ENCODE measurements at places on chromosomes 4 and X. TPM values are rescaled to one million over a fixed set of nuclear protein-coding genes. Genes with fewer than 3 reads are reported as not detected.

GRCh38 chr4:72107456-72107855, 75.7 kb downstream of the NPFFR2 start:
- no peaks in the 10 kb centered on the region for H3K4me1 ChIP-seq
- H3K27me3 ChIP-seq, result no peaks in the 10 kb centered on the region
- DNase-seq, result no peak
- H3K4me3 ChIP-seq, result no peak overlapping the region

NKX6-1 gene
- total RNA-seq, result 0.40 TPM

XIAP gene
- 35.9 TPM for total RNA-seq

DNA sequence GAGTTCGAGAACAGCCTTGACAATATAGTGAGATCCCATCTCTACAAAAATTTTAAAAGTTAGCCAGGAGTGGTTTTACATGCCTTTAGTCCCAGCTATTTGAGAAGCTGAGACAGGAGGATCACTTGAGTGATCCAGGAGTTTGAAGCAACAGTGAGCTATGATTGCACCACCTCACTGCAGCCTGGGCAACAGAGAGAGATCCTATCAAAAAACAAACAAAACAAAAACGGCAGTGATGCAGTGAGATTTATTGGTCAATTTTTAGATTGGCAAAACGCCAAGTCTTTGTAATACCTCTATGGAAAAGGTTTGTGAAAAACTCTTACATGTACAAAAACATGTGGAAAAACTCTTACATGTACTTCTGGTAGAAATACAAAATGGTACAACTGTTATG, 91.3 kb downstream of the PTPN13 start:
- H3K27ac ChIP-seq, result no peak overlapping the region
- H3K36me3 ChIP-seq, result no peaks in the 10 kb centered on the region
- H3K4me1 ChIP-seq, result no peaks in the 10 kb centered on the region
- no peak for DNase-seq
- H3K4me3 ChIP-seq, result no peak overlapping the region
- no peaks in the 10 kb centered on the region for H3K27me3 ChIP-seq

- H3K4me3 ChIP-seq, result no peak overlapping the region
- no peak overlapping the region for H3K27ac ChIP-seq
- peak; percentile 41 for DNase-seq
- H3K27me3 ChIP-seq, result no peaks in the 10 kb centered on the region
Observed at GRCh38 chrX:42496239-42496638, 281.7 kb downstream of the PPP1R2C start.

ABCG2 gene
- total RNA-seq, result 3.9 TPM

DNA sequence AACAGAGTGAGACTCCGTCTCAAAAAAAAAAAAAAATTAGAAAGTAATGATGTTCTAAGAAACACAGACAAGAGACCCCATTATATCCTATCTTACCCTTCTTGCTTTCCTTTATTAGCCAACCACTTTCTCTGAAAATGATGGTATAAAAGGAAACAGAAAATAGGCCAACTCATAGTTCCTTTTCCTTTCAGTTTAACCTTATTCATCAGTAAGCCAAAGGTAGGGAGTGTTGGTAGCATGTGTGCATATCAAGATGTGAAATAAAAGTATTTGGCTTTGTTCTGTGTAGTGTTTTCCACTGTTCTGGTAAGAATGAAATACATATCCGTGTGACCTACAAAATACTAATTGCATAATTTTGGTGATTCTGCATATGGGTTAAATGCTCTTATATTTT, 266.6 kb downstream of the ZNF674 start:
- no peak for DNase-seq
- H3K36me3 ChIP-seq, result no peaks in the 10 kb centered on the region
- H3K27me3 ChIP-seq, result no peaks in the 10 kb centered on the region
- no peaks in the 10 kb centered on the region for H3K4me1 ChIP-seq
- H3K27ac ChIP-seq, result no peak overlapping the region
- no peak overlapping the region for H3K4me3 ChIP-seq

CAMK2D gene
- 61.6 TPM for total RNA-seq

DNA sequence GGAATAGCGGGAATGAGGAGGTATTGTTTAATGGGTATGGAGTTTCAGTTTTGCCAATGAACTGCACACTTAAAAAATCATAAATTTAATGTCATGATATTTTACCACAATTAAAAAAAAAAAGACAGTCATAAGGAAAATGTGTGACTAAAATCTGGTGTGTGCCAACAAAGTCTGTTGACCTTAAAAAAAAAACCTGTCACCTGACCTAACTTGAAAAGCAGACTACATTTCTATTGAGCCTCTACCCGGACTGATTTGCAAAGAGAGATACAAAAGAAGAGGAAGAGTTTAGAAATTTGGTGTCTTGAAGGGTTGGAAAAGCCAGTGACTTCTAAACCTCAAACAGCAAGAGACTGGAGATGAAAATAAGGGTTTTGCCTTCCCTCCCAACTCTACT, 48.4 kb downstream of the TMEM150C start:
- no peaks in the 10 kb centered on the region for H3K27me3 ChIP-seq
- DNase-seq, result no peak
- H3K4me1 ChIP-seq, result no peaks in the 10 kb centered on the region
- H3K4me3 ChIP-seq, result no peak overlapping the region
- H3K27ac ChIP-seq, result no peak overlapping the region

DNA sequence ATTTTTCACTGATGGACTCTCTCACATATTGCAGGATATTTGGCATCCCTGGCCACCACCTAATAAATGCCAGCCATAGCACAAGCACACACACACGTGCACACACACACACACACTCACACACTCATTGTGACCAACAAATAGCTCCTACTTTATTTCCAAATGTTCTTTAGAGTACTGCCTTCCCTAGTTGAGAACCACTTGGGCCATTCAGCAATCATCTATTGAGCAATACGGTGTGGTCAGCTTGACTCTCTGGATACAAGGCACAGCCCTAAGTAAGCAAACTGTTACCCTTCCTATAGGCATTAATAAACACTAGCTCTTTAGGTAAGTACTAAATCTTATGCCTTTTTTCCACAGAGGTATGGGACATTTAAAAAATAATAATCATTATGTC, 21.1 kb downstream of the CORIN start:
- H3K27me3 ChIP-seq, result no peaks in the 10 kb centered on the region
- no peak overlapping the region for H3K4me3 ChIP-seq
- no peak for DNase-seq
- H3K4me1 ChIP-seq, result no peaks in the 10 kb centered on the region
- H3K27ac ChIP-seq, result no peak overlapping the region

EGF gene
- 6.5 TPM for total RNA-seq

RPA4 gene
- total RNA-seq, result 1.3 TPM

RGN gene
- total RNA-seq, result 29.6 TPM

- peaks cover 3% of the 10 kb centered on the region for H3K4me1 ChIP-seq
- no peak for DNase-seq
- H3K4me3 ChIP-seq, result no peak overlapping the region
- H3K36me3 ChIP-seq, result no peaks in the 10 kb centered on the region
Observed at GRCh38 chrX:40872351-40872750, 137.0 kb upstream of the MED14 start.

Data from thyroid gland (tissue), 4 donors.